ENCODE measurements at places on chromosomes 1 and 21.

DNA sequence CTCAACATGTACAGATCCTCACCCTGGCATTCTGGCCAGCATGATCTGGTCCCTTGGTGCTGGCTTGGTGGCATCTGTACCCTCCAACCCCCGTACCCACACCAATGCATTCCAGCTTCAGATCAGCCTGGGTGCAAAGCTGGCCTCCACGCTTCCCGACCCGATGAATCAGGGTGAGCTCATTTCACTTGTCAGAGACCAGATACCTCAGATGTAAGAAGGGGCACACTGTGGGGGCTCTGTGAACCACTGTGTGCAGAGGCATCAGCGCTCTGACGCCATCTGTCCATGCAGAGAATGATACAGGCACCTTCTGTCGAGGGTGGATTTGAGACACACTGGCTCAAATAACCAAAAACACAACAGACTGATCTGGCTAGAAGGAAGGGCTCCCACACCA is 76.6 kb downstream of the DMRTB1 start:
- DNase-seq, result no peak

GRCh38 chr1:173857363-173857917 is 10.3 kb downstream of the GAS5 start:
- DNase-seq, result no peak

DNA sequence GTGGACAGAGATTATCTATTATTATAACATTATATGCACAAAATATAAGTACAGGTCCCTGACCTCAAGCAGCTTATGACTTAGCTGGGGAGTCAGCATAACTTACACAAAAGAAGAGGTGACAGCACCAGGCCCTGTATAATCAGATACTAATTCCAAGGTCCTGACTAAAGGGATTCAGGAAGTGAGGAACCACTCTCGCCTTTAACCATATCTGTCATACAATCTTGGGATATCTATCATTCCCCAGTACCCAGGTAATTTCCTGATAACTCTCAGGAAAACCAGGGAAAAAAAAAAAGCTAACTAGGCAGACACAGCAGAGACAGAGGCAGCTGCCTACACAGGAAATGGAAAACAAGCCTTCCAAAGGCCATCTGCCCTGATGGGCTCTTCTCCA is 78.5 kb upstream of the CAMK1G start:
- DNase-seq, result no peak

- no peak for DNase-seq
Measured at GRCh38 chr1:106768077-106768476, 288.4 kb upstream of the PRMT6 start.

- no peak for DNase-seq
Measured at GRCh38 chr1:244099258-244099930, 48.3 kb downstream of the ZBTB18 start.

DNA sequence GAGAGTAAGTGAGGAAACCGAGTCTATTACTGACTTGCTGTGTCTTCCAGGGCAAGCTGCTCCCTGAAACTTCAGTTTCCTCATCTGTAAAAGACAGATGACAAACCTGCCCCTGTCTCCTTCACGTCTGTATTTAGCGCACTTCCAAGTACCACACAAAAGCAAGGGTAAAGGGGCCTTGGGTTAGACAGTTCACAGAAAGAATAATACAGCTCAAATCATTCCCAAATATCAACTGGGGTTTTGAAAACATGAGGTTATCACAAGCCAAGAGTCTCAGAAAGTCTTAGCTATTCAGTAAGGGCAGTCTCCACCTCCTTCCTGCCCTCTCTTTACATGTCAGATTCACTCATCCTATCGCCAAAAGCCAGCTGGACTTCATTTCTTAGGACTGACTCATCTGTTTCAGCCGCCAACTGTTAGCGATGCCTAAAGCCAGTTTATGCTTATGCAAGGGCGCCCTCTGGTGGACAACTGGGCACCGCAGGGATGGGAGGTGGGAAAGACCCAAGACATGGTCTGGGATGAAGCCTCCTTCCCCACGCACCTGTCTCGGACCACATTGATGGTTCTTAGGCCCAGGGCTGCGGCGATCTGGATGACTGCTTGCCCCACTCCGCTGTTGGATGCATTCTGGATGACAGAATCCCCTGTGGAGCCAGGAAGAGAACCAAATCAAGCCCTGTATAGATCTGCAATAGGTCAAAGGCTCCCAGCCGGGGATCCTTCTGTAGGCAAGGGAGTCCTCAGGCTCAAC is 21.1 kb upstream of the SRSF4 start:
- peak; percentile 92 for DNase-seq

DNA sequence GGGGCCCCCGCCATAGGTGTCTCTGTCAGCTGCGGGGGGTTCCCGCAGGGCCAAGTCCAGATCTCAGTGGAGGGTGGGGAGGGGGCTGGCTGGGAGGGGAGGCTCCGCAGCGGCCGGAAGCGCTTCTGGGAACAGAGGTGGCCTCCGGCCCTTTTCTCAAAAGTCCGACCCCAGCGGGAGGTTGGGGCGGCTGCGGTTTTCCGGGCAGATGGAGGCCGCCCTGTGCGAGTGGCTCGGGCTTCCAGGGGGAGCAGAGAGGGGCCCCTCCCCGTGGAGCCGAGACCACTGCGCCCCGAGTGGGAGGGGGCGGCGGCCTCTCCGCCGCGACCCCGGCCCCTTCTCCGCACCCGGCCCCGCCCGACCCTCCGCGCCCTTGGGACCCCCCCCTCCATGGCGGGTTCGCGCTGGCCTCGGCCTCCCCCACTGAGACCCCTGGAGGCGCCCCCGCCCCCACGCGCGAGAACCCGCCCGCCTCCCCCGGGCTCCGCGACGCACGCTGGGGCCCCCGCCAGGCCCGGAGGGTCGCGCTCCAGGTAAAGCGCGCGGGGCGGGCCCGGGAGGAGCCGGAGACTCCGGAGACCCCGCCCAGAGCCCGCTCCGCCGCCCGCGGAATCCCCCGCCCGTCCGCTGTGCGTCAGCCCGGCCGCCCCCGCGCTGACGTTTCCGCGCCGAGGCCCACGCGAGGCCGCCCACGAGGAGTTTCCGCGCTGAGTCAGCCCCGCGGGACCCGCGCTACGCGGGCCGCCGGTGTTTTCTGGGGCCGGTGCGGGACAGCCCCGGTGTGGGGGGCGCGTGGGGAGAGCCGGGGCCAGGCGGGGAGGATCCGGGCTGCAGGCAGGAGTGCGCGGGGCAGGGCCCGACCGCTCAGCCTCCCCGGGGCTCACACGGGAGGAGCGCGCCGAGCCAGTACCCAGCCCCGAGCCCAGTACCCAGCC is 5.2 kb downstream of the TNFRSF18 start:
- peak; percentile 52 for DNase-seq

DNA sequence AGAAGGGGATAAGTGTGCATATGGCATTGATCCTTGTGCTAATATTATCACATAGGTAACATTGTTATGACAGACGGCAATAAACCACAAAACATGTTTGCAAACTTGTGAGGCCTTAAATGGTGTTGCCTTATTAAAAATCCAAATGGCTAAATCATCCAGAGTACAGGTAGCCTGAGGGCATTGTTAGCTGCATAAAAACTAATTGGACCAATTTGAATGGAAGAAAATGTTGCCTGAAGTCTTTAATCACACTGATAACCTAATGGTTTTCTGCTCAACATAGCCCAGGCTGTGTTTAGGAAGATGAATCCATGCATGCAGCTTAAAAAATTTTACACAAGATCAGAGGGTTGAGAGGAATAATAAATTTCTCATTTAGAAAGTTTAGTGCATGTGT is 19.4 kb upstream of the LRRC53 start:
- no peak for DNase-seq

DNA sequence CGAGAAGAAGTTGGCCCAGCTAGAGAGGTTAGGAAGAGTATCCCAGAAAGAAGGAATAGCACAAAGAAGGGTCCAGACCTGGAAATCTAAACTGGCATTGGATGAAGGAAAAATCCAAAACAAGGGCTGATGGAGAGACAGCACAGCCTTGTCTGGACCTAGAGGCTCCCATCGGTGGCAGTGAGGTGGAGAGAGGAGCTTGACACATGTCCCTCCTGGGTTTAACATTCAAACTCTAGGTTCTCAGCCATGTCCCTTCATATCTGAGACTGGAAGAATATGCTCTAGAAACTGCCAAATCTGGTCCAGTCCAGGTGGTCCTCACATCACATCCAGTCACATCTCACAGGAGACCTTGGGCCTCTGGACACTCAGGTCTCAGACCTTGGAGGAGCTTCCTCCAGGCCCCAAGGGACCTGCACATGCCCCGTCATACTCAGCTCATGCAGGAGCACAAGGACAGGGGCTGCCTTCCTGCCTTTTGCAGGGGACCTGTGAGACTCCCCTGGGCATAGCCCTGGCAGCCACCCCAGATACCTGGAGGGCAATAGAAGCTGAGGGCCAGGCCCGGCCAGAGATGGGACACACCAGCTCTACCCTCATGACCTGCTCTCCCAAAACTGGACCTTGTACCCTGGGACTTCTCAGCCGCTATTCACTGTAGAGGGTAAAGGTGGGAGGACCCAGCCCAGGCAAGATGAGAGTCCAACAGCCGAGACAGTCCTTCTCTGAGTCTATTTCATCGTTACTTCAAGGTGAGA is 7.5 kb downstream of the TMEM125 start:
- DNase-seq, result no peak

GRCh38 chr1:30134466-30135217 is 588.7 kb downstream of the MATN1 start:
- no peak for DNase-seq

DNA sequence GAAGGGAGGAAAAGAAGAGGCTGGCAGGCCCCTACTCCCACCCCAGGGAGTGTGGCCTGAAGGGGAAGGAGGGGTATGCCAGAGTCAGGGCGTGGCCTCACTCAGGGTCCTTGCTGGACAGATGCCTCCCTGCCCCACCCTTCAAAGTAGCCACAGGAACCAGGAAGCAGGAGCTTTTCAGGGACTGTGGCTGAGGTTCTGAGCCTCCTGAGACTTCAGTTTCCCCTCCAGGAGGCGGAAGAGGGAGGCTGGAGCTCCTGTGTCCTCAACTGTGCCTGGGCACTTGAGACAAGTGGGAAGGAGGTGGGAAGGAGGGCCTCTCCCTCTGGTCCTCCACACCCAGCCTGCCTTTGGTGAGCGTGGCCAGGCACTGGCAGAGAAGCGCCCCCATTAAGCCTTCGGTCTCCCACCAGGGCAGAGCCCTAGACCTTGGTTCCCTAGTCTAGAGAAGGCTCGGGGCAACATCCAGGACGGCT is 5.3 kb downstream of the CELSR2 start:
- DNase-seq, result no peak

Data from activated CD4-positive, alpha-beta T cell treated with anti-CD3 and anti-CD28 coated beads, Interleukin-2, Interleukin-4, amounts not matched to agents 100 ng/mL and 50 ng/mL, durations not matched to agents 16 hours and 8 hours (primary cell).